Umbilical cord (tissue), 2 donors: ENCODE measurements at places on chromosomes 7 and 10.
A peak's percentile ranks its signal among the peaks of the same experiment; 100 is the strongest.

- no peak for DNase-seq
These were observed 53.2 kb upstream of the SYPL1 start for GRCh38 chr7:106165337-106165736.

GRCh38 chr7:105913947-105914346 is 37.5 kb upstream of the ATXN7L1 start:
- DNase-seq: no peak

GRCh38 chr10:14299556-14299955 is 31.2 kb downstream of the FRMD4A start:
- DNase-seq: no peak

DNA sequence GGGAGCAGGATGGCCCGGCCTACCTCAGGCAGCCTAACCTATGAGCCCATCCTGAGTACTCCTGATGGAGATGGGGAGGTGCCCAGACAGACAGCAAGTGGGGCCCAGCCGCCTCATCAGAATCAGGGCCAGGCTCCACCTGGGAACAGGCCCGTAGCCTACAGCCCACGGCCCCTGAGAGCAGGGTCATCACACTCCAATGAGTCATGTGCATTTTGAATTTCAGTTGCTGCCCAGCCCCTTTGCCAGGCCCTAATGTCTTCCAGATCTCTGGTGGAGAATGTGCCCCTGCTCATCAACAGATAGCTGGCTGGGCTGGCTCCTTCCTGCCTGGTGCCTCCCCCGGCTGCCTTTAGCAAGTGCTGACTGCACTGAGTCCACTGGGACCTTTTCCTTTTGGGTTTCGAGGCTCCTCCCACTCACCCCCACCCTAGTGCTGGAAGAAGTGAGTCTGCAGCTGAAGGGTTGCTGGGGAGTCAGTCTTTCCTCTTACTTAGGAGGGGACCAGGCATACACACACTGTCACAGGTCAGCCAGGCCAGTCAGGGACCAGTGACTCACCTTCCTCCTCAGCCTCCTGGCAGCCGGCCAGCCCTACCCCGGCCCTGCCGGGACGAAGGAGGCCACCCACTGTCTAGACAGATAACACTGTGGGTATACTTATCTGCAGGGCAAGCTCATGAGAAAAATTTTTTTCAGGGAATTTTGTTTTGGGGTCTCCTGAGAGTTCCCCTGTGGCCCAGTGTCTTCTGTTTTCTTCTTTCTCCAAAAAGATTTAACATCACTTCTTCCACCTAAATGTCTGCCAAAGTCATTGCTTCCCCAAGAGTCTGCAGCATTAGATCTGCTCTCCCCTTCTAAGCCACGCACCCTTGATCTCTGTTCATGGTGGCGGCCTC is 9.1 kb upstream of the ASIC3 start:
- DNase-seq: peak; percentile 88

GRCh38 chr10:113751181-113751732 is at the start of gene PLEKHS1:
Gene PLEKHS1 (plus strand): TSS chr10:113751682. CDS start chr10:113755278, 3,596 bp downstream.
- no peak for DNase-seq

- DNase-seq: no peak
These were observed 3.3 kb upstream of the ZC3HAV1 start for GRCh38 chr7:139112741-139113250.

GRCh38 chr7:147524726-147525250 is 1065.8 kb upstream of the C7orf33 start:
- DNase-seq: no peak

DNA sequence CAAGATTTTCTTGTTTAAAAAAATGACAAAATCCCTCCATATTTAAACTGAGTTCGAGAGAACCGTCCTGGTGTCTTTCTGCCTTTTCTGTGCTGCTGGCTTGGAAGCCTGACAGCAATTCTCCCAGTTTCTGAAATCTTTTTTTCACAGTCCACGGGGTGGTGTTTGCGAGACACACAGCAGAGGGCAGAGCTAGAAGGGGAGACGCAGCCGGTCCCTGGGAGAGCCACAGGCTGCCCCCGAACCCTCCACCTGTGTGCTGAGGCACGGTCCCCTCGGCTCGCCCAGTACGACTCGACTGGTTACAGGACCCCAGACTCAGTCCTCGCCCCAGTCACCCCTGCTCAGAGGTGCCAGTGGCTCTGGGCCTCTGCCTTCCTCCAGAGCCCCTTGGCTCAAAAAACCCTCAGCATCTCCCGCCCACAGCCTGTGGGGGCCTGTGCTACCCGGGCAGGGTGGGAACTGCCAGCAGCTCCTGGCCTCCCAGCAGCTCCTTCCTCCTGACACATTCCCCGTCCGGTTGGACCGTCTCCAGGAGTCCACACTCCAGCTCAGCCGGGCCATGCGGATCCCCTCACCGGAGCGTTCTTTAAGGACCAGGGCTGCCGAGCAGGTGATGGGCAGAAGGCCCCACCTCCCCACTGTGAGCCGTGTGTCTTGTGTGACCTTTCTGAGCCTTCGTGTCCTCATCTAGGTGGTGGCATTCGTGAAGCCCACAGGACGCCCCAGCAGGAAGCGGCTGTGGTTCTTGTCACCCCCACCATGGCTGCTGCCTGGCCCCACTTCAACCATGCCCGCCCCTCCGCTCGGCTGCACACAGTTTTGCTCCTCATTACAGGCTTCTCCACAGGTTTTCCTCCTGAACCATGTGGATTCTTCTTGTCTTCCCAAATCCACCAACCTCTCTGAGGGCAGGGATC is 52.3 kb upstream of the EN2 start:
- no peak for DNase-seq

- no peak for DNase-seq
These were observed 639 bp downstream of the DYDC2 start for GRCh38 chr10:80356989-80357850.

DNA sequence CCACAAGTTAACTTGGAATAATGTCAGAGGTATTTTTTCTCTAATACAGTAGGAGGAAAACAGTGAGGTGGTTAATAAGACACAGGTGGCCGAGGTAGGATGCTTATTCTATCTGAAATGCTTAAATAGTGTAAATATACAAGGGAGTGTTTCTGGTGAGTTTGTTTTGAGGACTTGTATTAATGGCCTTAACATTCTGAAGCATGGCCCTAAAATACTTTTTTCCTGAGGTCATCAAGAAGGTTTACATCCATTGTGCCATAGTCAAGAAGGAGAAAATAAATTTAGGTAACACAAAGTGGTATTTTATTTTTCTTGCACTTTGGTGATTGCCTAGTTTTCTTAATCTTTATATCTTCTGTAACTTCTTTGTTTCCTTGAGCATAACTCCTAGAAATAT is 18.8 kb downstream of the GNAI1 start:
- no peak for DNase-seq

GRCh38 chr10:124000792-124001201 is 92.6 kb downstream of the CHST15 start:
- no peak for DNase-seq

GRCh38 chr10:102468683-102469082 is 17.3 kb upstream of the C10orf95 start:
- peak; percentile 77 for DNase-seq

GRCh38 chr10:132915411-132915810 is 27.0 kb downstream of the CFAP46 start:
- no peak for DNase-seq

- no peak for DNase-seq
These were observed 542.4 kb upstream of the GALNT17 start for GRCh38 chr7:70589590-70589989.

GRCh38 chr7:155570171-155570958 is 24.0 kb upstream of the CNPY1 start:
- no peak for DNase-seq

GRCh38 chr7:133003052-133003910 is 78.6 kb downstream of the CHCHD3 start:
- DNase-seq: no peak

GRCh38 chr7:123622660-123623386 is 21.2 kb downstream of the ASB15 start:
- no peak for DNase-seq

DNA sequence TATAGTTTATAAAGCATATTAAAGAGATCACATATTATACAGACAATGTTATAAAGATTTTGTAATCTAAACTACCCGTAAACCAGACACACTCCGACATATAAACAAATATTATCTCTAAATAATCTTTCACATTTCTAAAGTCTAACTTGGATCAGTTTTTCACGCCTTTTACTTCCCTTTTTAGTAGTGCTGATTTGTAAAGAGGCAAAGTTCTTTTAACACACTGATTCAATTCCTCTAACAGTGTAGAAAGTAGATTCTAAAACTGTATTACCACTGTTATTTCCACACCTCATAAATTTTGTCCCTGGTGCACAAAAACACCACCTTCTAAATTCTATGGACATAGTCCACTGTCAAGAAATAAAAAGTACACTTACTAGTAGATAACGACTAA is 230.9 kb downstream of the DOCK4 start:
- DNase-seq: no peak

- DNase-seq: no peak
These were observed 68.0 kb upstream of the SAMD8 start for GRCh38 chr10:75043256-75044131.

DNA sequence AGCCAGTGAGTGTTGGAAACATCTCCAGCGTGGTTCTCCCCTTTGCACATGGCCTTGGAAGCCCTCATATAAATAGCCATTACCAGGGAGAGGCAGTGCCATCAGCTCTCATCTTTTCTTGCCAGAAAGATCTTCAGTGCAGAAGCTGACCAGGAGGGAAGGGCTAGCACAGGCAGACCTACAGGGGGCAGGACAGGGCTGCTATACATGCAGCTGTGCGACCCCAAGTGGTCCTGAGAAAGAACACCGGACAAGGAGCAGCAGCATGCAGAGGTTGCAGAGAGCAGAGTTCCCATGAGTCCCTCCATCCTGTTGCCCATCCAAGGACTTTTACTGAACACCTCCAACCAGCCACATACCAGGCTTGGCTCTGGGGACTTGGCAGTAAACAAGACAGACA is 17.1 kb downstream of the GRID1 start:
- no peak for DNase-seq

DNA sequence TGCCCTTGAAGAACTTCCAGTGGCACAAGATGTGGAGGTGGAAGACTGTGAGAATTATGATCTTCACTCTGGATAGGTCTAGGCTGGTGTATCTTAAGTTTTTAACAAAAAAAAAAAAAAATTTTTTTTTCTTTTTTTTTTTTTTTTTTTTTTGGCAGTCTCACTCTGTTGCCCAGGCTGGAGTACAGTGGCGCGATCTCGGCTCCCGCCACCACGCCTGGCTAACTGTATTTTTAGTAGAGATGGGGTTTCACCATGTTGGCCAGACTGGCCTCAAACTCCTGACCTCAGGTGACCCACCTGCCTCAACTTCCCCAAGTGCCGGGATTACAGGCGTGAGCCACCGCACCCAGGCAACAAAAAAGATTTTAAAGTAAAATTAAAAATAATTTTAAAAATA is 37.9 kb downstream of the WAPL start:
- DNase-seq: no peak

GRCh38 chr7:81627536-81628287 is 142.1 kb downstream of the HGF start:
- DNase-seq: no peak

DNA sequence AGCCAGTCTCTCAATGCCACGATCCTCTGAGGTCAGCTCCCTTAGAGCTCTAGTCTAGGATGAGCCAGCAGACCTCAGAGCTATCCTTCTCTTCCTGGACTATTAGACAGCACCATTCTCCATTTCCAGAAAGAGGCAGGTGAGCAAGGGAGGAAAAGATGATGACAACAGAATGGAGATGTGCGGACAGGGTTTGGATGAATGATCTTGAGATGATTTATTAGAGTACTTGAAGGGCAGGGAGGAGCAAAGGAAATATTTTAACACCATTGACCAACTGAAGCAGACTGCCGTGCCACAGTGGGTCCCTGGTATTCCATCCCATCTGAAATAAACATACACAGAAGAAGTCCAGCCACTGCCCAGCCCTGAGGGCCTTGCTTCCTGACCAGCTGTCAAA is 94.3 kb downstream of the CFAP58 start:
- DNase-seq: no peak

DNA sequence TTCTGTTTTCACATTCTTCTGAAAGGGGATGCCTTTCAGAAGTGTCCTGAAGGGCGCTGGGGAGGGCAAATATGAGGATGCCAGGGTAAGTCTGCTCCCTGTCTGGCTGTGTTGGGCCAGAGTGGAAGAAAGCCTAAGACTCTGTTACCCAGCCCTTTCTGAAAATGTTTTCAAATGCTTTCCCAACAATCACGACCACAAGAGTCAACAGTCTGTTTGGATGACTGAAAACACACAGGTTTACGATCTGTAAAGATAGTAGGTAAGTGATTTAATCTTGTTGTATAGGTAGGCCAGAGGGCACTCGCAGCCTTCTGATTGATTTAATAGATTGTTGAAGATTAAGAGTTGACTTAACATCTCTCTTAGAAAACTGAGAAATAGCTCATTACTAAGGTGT is 13.2 kb downstream of the SGPL1 start:
- DNase-seq: no peak

DNA sequence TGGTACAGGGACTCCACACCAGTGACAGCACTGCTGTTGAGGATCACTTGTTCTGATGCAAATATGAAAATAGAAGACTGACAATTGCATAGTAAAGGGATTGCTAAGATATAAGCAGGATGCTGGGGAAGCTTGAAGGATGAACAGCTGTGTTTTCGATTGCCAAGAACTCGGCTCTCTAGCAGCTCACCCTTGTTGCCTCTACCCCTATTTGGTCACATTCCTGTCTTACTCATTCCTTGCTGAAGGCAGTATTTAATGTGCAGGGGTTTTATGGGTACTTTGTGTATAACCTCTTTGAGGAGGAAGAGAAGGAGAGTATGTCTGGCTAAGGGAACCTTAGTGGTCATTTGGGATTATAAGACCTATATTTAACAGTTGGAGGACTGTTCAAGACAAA is 218.8 kb downstream of the AUTS2 start:
- DNase-seq: peak; percentile 53

DNA sequence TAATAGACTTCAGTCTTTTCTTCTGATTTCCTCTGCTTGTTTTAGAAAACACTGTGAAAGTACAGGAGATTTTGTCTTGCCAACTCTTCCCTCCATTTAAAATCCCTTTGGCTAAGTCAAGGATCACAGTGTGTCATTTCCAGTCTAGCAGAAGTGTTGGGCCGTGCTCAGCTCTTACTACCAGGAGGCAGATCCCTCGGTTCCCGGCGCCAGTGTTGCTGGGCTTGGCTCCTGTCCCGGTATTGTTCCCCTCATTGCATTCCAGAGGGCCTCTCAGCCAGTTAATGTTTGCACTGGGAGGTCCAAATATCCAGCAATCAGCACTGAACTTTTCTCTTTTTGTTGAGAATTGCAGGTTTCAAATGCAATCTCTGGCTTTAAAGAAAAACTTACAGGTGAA is 612.1 kb upstream of the MGMT start:
- DNase-seq: peak; percentile 84

- DNase-seq: no peak
These were observed 5.8 kb downstream of the C7orf57 start for GRCh38 chr7:48040944-48041652.

- no peak for DNase-seq
These were observed 25.2 kb downstream of the FAM241B start for GRCh38 chr10:69655124-69655867.
